ENCODE measurements at places on chromosomes 4 and X. TPM values are rescaled to one million over a fixed set of nuclear protein-coding genes. Genes with fewer than 3 reads are reported as not detected.

The GLRA3 gene
- total RNA-seq: not detected

The AWAT2 gene
- not detected for total RNA-seq

The GASK1B gene
- total RNA-seq: not detected

The LRP2BP gene
- total RNA-seq: 1.7 TPM
